CD8-positive, alpha-beta T cell (primary cell): ENCODE measurements at places on chromosomes 3 and 15. TPM values are rescaled to one million over a fixed set of nuclear protein-coding genes. Genes with fewer than 3 reads are reported as not detected.

HESX1 gene
- total RNA-seq, result not detected

CMTM6 gene
- total RNA-seq, result 34.7 TPM

LIPC gene
- 0.86 TPM for total RNA-seq

CYP1A1 gene
- total RNA-seq, result not detected

MORC1 gene
- total RNA-seq, result not detected

ZNF660 gene
- 0.08 TPM for total RNA-seq

SPTSSB gene
- total RNA-seq, result not detected

PATL2 gene
- total RNA-seq, result 35.7 TPM

RBPMS2 gene
- total RNA-seq, result not detected

C2CD4A gene
- 0.11 TPM for total RNA-seq
